ENCODE measurements at places on chromosomes 7 and 10. TPM values are rescaled to one million over a fixed set of nuclear protein-coding genes. Genes with fewer than 3 reads are reported as not detected.

DNA sequence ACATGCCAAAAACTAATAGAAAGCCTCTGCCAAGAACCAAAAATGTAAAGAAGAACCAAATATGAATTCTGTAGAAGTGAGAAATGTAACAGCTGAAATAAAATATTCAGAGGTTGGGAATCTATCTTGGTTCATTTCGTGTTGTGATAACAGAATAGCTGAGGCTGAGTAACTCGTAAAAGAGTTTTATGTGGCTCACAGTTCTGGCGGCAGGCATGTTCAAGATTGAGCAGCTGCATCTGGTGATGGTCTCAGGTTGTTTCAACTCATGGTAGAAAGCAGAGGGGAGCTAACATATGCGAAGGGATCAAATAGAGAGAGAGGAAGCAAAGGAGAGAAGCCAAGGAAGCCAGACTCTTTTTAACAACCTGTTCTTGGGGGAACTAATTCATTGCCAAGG lies 717.2 kb downstream of the TNS3 start:
- H3K27me3 ChIP-seq = no peaks in the 10 kb centered on the region
- DNase-seq = no peak
- no peak overlapping the region for H3K27ac ChIP-seq
- no peaks in the 10 kb centered on the region for H3K4me1 ChIP-seq

DNA sequence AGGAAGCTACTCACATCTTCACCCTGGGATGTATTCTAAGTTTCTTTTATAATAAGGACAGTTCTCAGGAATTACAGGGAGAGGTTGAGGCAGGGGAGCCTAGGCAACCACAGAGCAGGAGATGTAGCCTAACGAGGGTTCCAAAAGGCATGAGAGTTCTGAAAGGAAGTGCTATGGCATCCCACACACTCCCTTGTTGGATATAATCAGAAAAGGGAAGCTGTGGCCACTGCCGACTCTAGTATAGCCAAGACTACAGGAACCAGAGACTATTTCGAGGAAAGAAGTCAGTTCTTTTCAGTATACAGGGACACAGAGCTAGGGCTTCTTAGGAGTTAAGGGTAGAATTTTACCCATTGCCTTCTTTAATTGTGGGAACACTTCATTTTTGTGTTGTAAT lies 11.0 kb downstream of the PRR15 start:
- DNase-seq = no peak
- no peak overlapping the region for H3K4me3 ChIP-seq
- no peaks in the 10 kb centered on the region for H3K27me3 ChIP-seq
- H3K36me3 ChIP-seq = no peaks in the 10 kb centered on the region
- H3K27ac ChIP-seq = no peak overlapping the region

Gene RASA4B
- 14.9 TPM for total RNA-seq

GRCh38 chr7:34837316-34837715 lies 179.3 kb downstream of the NPSR1 start:
- H3K4me1 ChIP-seq = no peaks in the 10 kb centered on the region
- H3K27ac ChIP-seq = no peak overlapping the region
- no peak for DNase-seq
- no peaks in the 10 kb centered on the region for H3K36me3 ChIP-seq

DNA sequence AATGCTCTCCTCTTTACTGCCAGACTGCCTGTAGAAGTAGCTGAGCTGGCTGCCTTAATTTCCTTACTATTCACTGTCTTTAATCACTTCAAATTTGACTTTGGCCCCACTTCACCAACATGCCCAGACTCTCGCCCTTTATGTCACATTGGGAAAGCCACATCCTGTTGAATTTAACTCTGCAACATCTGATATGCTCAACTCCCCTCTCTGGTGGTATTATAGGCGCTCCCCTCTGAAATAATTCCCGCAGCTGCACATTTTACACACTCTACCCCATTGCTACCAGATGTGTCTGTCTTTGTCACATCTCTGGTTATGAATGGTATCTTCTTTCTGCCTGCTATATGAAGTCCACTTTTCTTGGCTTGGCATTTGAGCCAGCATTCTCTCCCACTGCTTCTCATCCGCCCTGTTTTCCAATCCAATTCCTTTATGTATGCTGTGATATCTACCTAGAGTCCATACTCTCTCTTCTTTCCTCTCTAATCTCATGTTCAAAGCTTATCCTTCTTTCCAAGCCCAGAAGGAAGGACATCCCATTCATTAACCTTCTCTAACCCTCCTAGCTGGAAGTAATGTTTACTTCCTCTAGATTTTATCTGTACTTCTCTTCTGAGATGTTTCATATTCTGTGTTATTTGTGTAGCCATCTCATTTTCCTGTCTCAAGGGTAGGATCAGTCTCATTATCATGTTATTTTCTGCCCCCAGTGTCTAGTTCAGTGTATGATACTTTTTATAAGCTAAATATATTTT lies 134.5 kb downstream of the ST7 start:
- no peaks in the 10 kb centered on the region for H3K27me3 ChIP-seq
- H3K27ac ChIP-seq = no peak overlapping the region
- no peak overlapping the region for H3K4me3 ChIP-seq
- no peaks in the 10 kb centered on the region for H3K36me3 ChIP-seq

DNA sequence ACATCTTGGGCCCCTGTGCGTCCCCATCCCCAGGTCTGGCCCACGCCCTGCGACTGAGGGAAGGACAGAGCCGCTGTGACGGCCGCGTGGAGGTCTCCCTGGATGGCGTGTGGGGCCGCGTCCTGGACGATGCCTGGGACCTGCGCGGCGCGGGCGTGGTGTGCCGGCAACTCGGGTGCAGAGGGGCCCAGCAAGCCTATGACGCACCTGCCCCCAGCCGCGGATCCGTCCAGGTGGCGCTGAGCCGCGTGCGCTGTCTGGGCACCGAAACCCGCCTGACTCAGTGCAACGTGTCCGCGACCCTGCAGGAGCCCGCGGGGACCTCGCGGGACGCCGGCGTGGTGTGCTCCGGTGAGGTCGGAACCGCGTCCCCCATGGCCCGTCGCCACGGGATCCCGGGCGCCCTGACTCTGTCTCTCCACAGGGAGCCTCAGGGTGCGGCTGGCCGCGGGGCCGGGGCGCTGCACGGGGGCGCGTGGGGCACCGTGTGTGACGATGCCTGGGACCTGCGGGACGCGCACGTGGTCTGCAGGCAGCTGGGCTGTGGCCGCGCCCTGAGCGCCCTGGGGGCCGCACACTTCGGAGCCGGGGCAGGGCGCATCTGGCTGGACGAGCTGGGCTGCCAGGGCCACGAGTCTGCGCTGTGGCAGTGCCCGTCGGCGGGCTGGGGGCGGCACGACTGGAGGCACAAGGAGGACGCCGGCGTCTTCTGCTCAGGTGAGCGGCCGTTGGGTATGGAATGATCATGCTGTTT lies 5.9 kb downstream of the SCART1 start:
- H3K4me3 ChIP-seq = no peak overlapping the region
- H3K36me3 ChIP-seq = no peaks in the 10 kb centered on the region
- no peak overlapping the region for H3K27ac ChIP-seq
- no peaks in the 10 kb centered on the region for H3K4me1 ChIP-seq
- H3K27me3 ChIP-seq = no peaks in the 10 kb centered on the region
- peak; percentile 47 for DNase-seq

GRCh38 chr10:1410469-1411395 lies 326.6 kb downstream of the ADARB2 start:
- peak; percentile 78 for DNase-seq
- H3K36me3 ChIP-seq = no peaks in the 10 kb centered on the region
- no peaks in the 10 kb centered on the region for H3K27me3 ChIP-seq
- H3K27ac ChIP-seq = no peak overlapping the region
- no peaks in the 10 kb centered on the region for H3K4me1 ChIP-seq
- no peak overlapping the region for H3K4me3 ChIP-seq

Gene SLC26A4
- total RNA-seq = 0.42 TPM

Gene ADRB1
- 14.1 TPM for total RNA-seq

DNA sequence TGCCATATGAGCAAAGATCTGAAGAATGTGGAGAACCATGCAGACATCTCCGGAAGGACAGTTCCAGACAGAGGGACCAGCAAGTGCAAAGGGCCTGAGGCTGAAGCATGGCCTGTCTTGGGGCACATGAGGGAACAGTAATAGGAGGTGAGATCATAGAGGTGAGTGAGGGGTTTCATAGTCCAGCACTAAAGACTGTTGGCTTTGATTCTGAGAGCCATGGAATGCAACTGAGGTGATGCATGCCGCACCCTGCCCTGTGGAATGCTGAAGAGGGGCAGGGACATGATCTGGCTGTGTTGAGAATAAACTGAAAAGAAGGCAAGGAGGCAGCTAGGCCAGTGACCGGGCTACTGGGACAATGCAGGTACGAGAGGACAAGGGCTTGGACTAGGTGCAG lies 253.1 kb upstream of the KLF14 start:
- H3K4me3 ChIP-seq = no peak overlapping the region
- H3K4me1 ChIP-seq = peaks cover 99% of the 10 kb centered on the region
- DNase-seq = no peak
- no peaks in the 10 kb centered on the region for H3K27me3 ChIP-seq
- peak overlapping the region; percentile 60 for H3K27ac ChIP-seq

Gene ALOX5
- total RNA-seq = 14.2 TPM

- DNase-seq = no peak
- peaks cover 8% of the 10 kb centered on the region for H3K4me1 ChIP-seq
- no peak overlapping the region for H3K27ac ChIP-seq
- H3K36me3 ChIP-seq = peaks cover 44% of the 10 kb centered on the region
- H3K4me3 ChIP-seq = no peak overlapping the region
Measured at GRCh38 chr10:5958675-5959074, 18.7 kb downstream of the IL15RA start.

Gene OR2A42
- not detected for total RNA-seq

Gene HOXA6
- 0.92 TPM for total RNA-seq

GRCh38 chr10:43228783-43229207 lies 38.1 kb downstream of the RASGEF1A start:
- H3K27me3 ChIP-seq = peaks cover 9% of the 10 kb centered on the region
- no peak for DNase-seq
- no peaks in the 10 kb centered on the region for H3K36me3 ChIP-seq
- peak overlapping the region; percentile 43 for H3K4me3 ChIP-seq

Gene RNF148
- 8.7 TPM for total RNA-seq

DNA sequence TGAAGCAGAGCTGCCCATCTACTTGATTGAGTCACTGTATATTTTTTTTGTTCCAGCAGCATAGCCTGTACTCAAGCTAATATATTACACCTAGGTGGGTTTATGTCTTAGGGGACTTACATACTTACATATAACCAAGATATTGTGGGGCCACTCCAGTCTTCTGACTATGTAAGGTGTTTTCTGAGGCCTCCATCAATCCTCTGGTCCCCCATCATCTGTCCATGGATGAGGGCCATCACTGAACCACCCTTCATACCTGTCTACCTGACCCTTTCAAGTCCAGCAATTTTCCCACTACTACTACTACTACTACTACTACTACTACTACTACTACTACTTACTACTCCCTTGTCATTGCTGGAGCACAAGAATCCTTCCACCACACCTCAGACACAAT lies 3.2 kb upstream of the FAM241B start:
- H3K36me3 ChIP-seq = no peaks in the 10 kb centered on the region
- no peaks in the 10 kb centered on the region for H3K27me3 ChIP-seq
- H3K27ac ChIP-seq = no peak overlapping the region
- no peak overlapping the region for H3K4me3 ChIP-seq

DNA sequence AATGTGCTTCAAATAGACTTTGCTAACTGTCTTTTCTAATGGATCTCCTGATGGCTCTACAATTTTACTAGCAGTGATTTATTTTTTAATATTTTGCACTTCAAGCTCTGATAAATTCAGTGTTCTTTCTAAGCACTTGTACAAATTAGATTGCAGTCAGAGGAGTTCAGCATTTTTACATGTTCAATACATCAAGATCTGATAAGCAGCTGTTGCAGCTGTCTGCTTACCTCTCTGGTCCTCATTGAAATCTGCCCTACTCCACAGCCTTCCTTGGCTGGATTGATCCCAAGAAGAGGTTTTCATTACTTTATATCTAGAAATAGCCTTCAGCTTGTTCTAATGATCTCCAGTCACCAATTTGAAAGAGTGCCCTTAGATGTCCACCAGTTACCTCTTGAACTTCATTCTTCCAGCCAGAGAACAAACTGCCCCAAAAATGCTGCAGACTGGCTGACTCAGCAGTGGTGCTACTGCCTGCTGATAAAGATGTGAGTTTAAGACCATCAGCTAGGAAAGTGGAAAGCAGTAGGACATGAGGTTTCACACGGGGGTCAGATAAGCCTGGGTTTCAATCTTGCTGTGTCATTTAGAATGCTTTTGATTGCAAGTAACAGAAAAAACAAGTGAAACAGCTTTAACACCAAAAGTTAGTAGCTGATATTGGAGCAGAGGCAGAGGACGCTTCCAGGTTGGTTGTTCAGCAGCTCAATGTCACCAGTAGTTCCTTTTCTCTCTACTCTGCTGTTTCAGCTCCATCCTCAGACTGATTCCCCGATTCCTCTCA lies 350.9 kb upstream of the NPVF start:
- H3K27me3 ChIP-seq = no peaks in the 10 kb centered on the region
- peaks cover 4% of the 10 kb centered on the region for H3K4me1 ChIP-seq
- H3K36me3 ChIP-seq = no peaks in the 10 kb centered on the region

GRCh38 chr7:7323921-7324320 lies 141.6 kb downstream of the C1GALT1 start:
- no peaks in the 10 kb centered on the region for H3K4me1 ChIP-seq
- no peaks in the 10 kb centered on the region for H3K27me3 ChIP-seq
- no peaks in the 10 kb centered on the region for H3K36me3 ChIP-seq
- H3K27ac ChIP-seq = no peak overlapping the region

Gene FAM241B
- 9.1 TPM for total RNA-seq

Gene TMEM213
- not detected for total RNA-seq

DNA sequence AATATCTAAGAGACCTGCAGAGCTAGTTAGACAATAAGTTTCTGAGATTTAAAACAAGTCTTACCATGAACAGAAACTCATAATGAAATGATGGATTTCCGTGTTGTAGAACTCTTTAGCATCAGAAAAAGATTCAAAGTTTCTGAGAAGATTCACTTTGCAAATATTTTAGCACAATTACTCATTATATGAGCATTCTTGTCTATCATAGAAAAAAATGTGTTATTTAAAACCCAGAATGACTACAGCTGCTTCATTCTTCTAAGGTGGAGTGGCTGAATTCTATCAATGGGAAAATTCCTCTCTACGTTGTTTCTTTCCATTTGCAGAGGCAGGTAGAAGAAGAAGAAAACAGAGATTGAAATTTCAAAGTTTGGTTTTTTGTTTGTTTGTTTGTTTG lies 21.0 kb upstream of the RALA start:
- H3K27me3 ChIP-seq = no peaks in the 10 kb centered on the region
- H3K4me3 ChIP-seq = no peak overlapping the region
- H3K4me1 ChIP-seq = no peaks in the 10 kb centered on the region
- H3K27ac ChIP-seq = no peak overlapping the region
- no peak for DNase-seq

- DNase-seq = no peak
- H3K36me3 ChIP-seq = peaks cover 21% of the 10 kb centered on the region
- H3K4me3 ChIP-seq = no peak overlapping the region
- H3K27ac ChIP-seq = peak overlapping the region; percentile 4
Measured at GRCh38 chr7:5662828-5663227, 118.6 kb downstream of the RNF216 start.

Data from esophagus muscularis mucosa (tissue), 4 donors.